ENCODE measurements at places on chromosomes 13 and 19.

- DNase-seq, result no peak
These were observed 7.7 kb downstream of the SLC25A30 start for GRCh38 chr13:45410466-45410865.

DNA sequence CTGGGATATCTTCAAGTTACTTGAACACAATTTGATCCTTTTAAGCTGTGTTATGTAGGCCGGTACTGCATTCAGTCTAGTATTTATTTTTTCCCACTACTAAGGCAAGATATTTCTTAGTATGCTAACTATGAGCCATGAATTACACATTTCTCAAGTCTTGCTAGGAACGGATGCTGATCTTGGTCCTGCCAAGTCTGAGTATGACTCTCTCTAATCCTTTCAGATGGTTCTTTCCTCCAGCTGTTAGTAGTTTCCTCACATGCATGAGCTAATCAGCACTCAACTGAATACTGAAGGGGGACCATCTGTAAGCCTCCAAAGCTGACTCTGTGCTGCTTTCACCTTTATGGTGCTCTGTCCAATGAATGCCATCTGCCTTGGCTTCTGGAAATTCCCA, 460.3 kb downstream of the KCTD12 start:
- no peak for DNase-seq

DNA sequence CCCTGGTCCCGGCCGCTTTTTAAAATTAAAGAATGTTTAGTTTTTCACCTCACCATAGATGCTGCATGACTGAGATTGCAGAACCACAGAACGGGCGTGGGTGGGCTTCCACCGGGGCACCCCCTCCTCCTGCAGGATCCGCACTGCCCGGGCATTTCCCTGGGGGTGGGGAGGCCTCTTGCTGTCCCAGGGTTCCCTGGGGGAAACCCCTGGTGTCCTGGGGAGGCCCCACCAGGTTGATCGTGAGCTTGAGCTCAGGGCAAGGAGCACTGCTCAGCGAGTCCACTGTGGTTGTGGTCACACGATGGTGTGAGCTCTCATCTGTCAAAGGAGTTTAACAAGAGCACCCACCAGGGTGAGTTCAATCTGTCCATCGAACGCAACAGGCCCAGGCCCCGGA, 11.4 kb upstream of the TCF3 start:
- DNase-seq, result no peak

DNA sequence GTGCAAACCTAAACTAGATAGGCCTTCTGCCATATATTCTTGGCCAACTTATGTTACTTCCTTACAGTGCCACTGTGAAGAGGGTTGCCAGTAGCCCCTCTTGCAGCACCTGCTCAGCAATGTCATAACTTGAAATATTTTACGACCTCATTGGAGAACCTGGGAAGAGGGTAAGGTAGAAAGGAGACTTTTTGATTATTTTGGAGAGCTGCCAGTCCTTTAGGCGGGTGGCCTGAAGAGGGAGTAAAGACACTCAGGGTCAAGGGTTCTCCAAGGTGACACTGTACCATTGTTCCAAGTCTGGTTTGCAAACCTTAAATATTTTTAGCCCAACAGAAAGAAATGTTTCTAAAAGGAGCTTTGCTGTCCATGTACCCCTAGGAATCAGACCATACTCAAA, 118.3 kb downstream of the FLT1 start:
- DNase-seq, result no peak

DNA sequence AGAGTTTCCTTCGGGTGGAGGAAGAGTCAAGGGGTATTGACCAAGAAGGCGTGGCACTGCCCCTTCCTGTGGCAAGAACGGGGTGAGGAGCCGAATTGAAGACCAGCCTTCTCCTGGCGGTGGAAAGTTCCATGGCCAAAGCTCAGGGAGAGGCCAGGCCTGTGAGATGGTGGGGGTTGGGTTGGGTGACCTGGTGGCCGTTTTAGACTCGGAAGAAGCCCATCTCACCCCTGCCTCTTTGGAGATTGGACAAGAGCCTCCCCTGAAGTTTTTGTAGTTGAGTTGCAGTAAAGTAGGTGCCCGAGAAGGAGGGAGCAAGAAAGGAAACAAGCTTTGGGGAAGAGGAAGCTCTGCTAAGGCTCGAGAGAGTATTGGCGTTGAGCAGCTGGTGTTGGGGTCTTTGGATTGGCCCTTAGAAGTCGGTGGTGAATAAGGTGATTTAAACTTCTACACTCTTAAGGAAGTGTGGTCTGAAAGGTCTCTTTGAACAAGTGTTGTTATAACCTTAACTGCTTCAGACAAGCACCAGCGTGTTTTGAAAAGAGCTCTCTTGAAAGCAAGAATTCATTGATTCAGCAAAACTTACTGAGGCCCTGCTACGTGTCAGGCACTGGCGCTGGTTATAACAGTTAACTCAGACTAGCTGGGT, 964 bp downstream of the SPINT2 start:
- no peak for DNase-seq

- DNase-seq, result peak; percentile 83
These were observed 4.9 kb upstream of the TNFSF14 start for GRCh38 chr19:6674868-6675305.

DNA sequence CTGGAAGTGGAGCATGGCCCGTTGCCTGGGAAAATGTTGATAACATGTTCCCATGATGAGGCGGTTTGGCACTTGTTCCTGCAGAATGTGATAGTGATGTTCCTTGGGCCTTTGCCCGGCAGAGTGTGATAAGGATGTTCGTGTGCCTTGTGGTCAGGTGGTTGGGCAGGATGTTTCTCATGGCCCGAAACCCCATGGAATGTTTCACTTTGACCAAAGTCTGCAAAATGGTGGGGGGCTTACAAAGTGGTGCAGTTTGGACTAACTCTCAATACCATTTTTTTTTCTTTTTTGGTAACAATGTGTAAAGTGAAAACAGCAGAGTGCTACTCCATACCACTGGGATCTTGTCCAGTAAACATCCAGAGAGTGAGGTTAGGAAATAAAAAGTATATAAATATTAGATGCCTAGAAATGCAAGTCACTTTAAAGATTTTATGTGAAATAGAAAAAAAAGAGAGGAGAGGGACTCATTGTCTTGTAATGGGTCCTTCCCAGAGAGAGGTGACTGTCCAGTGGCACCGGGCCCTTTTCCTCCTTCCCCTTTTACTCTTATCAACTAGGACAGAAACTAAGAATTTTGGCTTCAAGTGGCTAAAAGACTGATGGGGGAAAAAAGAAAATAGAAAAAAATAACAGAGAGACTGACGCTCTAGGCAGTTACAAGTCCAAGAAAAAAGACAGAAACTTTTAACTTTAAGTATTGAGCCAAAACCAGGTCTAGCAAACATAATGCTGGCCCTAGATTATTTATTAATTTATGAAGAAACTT, 5.7 kb downstream of the FPR3 start:
- DNase-seq, result no peak

Data from CD4-positive, alpha-beta T cell treated with Interleukin-21 for 1 hour (primary cell).